Adipocyte (in vitro differentiated cells): ENCODE measurements at places on chromosomes 6 and 20.

DNA sequence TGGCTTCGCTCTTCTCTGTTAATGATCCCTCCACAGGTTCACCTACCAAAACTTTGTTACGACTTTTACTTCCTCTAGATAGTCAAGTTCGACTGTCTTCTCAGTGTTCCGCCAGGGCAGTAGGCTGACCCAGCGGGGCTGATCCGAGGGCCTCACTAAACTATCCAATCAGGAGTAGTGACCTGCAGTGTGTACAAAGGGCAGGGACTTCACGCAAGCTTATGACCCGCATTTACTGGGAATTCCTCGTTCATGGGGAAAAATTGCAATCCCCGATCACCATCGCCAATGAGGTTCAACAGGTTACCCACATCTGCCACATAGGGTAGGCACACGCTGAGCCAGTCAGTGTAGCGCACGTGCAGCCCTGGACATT, 771.4 kb upstream of the DEFB115 start:
- no peak for DNase-seq

DNA sequence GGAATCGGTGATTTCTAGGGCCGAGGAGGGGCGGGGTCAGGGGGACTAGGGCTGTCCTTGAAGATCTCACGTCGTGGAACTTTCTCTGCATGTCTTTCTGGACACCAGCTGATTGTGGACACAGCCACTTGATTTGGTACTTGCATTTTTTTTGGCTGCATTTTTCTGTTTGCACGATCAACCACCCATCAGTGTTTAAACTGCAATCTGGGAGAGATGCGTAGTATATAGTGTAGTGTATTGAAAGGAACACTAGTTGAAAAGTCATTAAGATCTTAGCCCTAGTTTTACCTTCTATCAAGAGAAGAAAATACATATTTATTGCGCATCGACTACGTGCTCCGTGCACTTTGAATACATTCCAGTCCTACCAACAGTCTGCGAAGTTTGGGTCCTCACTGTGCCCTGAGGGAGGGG, 657 bp downstream of the NT5DC1 start:
- DNase-seq, result no peak

DNA sequence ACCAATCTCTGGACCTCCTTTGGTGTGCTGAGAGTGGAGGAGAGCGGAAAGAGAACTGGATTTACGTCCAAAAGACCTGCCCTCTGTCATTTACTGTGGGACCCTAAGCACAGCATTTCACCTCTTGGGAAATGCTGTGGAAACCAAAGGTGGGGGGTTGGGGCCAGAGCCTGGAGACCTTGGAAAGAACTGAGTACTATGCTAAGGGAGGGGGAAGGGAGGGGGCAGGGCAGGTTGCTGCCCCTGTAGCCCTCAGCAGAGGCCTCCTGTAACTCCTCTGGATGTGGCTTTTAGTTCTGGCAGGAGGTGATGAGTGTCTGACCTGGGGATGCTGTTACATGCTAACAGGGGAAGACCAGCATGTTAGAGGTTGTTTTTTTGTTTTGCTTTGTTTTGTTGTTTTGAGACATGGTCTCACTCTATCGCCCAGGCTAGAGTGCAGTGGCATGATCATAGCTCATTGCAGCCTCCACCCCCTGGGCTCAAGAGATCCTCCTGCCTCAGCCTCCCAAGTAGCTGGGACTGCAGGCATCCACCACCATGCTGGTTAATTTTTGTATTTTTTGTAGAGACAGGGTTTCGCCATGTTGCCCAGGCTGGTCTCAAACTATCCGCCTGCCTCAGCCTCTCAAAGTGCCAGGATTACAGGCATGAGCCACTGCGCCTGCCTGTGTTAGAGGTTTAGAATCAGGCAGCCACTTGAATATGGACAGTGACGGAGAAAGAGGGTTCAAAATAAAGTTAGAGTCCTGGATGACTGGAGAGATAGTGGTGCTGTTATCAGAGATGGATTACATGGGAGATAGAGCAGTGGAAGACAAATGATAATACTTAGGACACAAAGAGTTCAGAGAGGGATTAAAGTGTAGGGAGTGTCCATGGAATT, 18.4 kb upstream of the PARD6B start:
- no peak for DNase-seq

DNA sequence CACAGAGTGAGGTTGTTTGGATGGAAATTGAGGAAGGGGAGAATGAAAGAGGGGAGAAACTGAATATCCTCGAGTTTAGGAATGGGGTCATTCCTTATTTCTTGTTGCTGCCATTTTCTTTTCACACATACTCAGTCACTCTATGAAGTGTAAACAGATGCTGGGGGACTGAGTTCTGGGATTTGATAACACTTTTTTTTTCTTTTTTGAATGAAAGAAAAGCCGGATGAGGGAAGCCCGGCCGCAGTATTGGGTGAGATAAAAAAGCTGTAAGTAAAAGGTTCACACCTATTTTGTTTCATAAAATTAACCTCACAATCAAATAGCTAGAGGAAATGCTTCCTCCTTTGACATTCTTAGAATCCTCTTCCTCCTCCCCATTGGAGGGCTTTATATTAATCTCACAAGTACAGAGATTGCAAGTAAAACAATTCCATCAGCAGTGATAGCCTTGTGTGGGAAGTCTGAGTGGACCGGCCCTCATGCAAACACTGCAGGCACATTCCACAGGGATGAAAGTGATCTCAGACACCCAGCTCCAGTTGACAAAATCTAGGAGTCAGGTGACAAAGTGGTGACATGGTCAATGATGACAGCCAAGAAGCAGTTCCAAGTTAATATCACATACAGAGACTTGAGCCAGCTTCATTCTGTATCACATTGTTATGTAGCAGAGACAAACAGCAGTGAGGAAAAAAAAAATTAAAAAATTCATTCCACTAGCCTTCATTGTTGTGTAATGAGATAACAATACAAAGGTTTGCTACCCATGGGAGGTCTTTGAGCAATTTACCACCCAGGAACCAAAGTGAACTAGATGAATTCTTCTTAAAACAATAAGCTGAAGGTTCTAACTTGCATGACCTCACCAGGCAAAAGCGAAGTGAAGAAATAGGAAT, 391.1 kb upstream of the HSF2 start:
- DNase-seq, result peak; percentile 43

GRCh38 chr6:137309078-137309762, 90.0 kb upstream of the IFNGR1 start:
- peak; percentile 32 for DNase-seq

DNA sequence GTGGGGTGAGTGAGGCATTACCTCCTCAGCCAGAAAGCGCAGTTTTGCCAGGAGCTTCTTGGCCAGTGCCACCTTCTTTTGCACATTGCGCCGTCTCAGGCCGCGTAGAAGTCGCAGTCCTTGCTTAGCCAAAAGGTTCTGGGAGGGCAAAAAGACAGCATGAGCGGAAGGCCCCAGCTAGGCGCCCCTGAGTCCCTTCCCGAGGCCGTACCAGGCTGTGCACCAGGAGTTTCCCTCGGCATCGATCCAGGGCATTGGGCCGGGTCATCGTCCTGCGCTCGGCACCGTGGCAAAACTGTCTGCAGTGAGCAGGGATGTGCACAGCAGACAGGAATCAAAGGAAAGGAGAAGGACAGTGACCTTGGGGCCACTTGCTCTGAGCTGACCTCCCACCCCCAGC, 20.2 kb upstream of the SPAG4 start:
- DNase-seq, result no peak

- peak; percentile 88 for DNase-seq
These were observed 172.1 kb upstream of the GGTLC1 start for GRCh38 chr20:24160563-24161281.

GRCh38 chr6:149012040-149012545, 265.3 kb downstream of the UST start:
- peak; percentile 84 for DNase-seq

GRCh38 chr20:36925234-36925633, 26.3 kb downstream of the SAMHD1 start:
- DNase-seq, result no peak

DNA sequence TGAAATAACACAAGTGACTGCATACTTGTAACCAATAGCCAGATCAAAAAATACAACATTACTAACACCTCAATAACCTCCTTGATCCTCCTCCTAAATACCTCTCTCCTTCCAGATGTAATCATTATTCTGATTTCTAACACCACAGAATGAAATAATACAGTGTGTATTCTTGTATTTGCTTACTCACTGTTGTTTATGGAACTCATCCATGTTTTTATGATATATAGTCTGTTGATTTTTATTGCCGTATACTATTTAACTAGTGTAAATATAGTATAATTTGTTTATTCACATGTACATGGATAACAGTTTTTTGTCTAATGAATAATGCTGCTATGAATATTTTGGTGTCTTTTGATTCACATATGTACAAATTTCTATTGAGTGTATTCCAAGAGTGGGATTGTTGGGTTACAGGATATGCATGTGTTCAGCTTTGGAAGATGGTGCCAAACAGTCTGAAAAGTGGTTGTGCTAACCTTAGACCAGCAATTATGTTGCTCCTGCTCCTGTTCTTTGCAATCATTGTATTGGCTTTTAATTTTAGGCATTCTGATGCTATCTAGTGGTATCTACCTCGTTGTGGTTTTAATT, 11.5 kb downstream of the TTK start:
- DNase-seq, result no peak

DNA sequence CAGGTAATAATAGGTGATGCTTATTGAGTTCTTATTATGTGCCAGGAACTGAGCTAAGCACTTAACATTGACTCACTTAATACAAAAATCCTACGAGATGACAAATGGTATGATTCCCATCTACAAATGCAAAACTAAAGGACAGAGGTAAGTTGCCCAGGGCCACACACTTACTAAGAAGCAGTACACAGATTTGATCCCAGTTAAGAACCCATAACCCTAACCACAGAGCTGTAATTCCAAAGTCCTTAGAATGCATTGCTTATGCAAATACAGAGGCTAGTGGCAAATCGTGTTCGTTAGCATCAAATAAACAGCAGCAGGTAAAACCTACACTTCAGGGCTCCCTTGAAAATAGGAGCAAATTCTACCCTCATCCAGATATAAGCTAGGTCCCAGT, 104.0 kb downstream of the SASH1 start:
- DNase-seq, result no peak

DNA sequence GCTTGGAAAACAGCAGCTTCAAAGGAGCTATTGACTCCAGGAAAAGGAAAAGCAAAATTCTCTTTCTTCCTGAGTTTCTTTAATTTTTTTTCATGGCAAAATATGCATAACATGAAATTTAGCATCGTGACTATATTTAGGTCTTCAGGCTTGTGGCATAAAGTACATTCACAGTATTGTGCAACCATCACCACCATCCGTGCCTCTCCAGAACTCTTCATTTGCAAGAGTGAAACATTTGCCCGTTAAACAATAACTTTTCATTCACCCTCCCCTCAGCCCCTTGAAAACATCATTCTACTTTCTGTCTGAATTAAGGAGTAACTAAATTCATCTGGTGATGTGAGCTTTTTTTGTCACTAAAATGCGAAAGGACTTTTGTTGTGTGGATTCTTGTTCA, 251.7 kb downstream of the PHACTR1 start:
- DNase-seq, result no peak

DNA sequence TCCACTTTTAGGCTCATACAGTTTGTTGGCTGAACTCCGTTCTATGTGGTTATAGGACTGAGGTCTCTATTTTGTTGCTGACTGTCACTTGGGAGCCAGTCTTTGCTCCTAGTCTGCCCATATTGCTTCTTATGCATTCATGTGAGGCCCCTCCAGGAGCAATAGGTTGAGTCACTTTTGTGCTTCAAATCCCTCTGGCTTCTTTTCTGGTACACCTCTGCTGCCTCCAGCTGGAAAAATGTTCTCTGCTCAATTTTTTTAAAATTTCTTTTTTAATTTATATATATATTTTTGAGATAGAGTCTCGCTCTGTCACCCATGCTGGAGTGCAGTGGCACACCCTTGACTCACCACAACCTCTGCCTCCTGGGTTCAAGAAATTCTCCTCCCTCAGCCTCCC, 42.7 kb upstream of the NOX3 start:
- peak; percentile 31 for DNase-seq

- peak; percentile 47 for DNase-seq
These were observed 18.4 kb upstream of the MRPS18A start for GRCh38 chr6:43705996-43706395.

GRCh38 chr20:32819992-32820697, 391 bp downstream of the MAPRE1 start:
- peak; percentile 82 for DNase-seq

DNA sequence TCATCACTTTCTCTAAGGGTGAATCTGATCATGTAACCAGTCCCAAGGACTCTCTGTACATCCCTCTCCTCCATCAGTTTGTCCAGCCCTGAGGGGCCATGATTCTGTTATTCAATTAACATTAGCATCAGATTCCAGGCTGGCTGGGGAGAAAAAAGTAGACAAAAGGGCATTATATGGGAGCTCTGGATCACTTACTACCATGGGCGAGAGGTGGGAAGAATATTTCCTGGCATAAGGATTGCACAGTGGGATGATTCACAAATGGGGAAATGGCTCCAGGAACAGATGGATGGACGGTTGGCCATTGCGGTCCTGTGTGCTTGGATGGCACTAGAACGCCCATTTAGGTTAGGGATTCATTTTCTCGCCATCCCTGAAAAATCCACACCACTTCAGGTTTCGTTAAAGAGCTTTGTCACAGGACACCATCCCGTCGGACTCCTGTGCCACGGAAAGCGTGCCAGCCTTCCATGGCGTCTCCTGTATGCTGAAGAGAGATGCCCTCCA, 112.6 kb downstream of the THBS2 start:
- DNase-seq, result no peak

GRCh38 chr20:4812216-4812615, 90.5 kb downstream of the PRND start:
- DNase-seq, result no peak

- peak; percentile 68 for DNase-seq
These were observed 9.1 kb upstream of the SHLD1 start for GRCh38 chr20:5741089-5741488.

- DNase-seq, result no peak
These were observed 11.6 kb upstream of the KCNG1 start for GRCh38 chr20:51034476-51034875.

DNA sequence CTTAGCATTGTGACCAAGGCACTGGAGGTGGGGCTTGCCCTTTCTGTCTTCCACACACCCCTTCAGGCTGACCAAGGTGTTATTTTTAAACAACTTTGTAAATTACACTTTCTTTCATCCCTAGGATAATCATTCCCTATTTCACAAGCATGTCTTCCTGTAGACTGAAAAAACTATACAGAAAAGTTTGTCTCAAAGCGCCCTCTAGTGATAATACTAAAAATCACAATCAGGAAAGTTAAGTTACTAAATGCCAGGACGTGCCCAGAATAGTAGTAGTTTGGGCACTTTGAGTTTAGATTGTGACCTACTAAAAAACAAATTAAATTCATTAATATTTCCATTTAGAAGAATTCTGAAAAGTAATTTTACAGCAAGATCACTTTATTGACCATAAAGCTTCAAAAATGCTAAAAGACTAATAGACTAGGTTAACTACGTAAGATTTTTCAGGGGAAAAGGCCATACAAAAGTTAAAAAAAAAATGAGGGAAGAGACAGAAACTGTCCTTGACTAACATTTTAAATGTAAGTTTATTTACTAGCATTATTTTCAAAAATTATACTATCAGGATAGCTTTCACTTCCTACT, 123.3 kb upstream of the DUSP22 start:
- DNase-seq, result peak; percentile 81

DNA sequence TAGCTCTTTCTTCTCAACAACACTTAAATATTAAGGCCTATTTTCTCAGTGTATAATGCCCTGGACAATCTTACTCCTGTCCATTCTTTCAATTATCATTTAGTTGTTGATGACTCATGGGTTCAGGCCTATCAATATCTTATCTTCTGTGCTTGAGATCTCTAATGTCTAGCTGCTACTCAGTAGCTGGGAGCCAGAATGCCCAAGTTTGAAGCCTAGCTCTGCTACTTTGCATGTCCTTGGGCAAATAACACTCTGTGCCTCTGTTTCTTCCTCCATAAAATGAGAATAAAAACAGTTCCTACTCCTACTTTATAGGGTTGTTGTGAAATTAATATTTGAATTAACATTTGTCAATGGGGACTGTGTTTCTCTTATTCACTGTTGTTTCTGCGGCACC, 69.5 kb downstream of the MAN1A1 start:
- DNase-seq, result no peak
